ENCODE measurements at places on chromosomes 3 and 15. TPM values are rescaled to one million over a fixed set of nuclear protein-coding genes. Genes with fewer than 3 reads are reported as not detected.

DNA sequence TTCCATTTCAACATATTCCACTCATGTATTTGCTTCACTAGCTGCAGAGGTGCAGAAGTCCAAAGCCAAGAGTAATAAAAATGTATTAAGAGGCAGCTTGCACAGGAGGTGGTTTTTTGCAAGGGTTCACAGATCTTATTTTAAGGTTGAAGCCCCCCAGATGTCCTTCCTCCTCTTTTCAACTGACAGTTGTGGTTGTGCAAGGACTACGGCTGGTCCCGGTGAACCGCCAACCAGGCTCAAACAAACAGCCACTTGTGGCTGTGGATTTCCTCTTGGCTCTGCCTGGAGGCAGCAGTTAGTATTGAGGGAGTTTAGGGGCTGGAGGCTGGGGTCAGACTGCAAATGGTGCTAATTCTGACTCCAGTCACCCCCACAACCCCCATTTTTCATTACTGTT lies 240.7 kb upstream of the TBC1D5 start:
- no peak for DNase-seq

GRCh38 chr15:64443747-64444621 lies 16.4 kb upstream of the ZNF609 start:
- no peak for DNase-seq

Gene FEZF2
- total RNA-seq: not detected

GRCh38 chr3:31265646-31266428 lies 266.9 kb upstream of the STT3B start:
- DNase-seq: no peak

Gene RTP1
- total RNA-seq: not detected

DNA sequence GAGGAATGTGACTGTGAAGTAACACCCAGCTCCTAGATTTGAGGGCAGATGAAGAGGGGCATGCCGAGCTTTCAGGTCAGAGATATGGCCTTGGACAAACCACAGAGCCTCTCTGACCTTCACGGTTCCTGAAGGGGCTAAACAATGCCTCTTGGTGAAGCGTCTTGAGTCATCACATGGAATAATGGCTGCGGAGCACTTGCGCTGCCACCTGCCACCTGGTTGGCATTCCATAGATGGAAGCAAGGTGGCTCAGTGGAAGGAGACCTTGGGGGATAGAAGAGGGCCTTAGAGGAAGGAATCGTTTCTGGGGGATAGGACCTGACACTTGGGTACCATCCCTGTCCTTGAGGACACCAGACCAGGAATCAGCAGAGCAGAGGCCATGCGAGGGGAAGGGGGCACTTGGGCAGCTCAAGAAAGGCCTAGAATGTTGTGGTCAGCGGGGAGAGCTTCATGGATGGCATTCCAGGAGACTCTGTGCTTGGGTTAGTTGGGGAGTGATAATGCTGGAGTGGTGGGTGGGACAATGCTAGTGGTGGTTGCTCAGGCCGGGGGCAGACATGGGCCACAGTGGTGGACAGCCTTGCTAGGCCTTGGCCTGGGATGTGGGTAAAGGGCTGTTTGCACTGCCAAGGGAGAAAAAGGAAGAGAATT lies 12.6 kb downstream of the MRAS start:
- DNase-seq: no peak

DNA sequence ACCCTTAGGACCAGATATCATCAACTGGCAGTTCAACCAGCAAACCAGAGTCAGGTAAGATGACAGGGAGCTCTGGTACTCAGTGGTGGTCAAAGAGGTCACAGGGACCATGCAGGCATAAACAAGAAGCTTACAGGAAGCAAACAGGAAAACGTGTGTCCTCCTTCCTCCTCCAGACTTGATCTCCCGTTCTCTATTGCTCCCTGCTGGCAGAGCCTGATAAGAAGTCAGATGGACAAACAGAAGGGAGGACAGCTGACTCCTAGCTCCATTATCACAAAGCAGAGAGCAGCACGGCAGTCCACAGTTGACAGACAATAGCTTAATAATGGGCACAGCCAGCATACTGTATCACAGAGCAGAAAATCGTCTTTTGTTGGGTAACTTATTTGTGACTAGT lies 156.5 kb upstream of the SLC2A2 start:
- peak; percentile 40 for DNase-seq

- DNase-seq: no peak
These were observed 1.5 kb downstream of the CEP63 start for GRCh38 chr3:134487406-134487805.

DNA sequence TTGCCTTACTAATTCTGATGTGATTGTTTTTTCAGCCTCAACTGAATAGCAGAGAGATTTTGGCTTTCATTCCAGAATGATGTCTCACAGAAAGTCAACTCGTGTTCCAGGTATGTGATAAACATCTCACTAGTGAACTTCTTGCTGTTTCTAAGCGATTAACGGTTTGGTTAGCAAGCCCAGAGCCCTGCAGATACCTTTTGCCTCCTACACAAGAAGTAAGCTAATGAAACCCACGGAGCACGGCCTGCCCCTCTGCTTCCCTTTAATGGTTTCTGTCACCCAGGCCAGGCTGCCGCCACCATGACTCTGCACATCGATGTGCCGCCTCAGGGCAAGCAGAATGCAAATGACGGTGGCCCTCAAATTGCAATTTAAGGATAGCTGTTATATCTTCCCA lies 155.9 kb upstream of the ICE2 start:
- DNase-seq: no peak

Gene C3orf80
- 3.2 TPM for total RNA-seq

Gene ENTPD3
- total RNA-seq: not detected
